Stimulated activated CD4-positive, alpha-beta T cell treated with anti-CD3 and anti-CD28 coated beads, Interleukin-15, amount 100 ng/mL, for 1 hour (primary cell): ENCODE measurements at places on chromosomes 1 and 21.

- DNase-seq = no peak
Observed at GRCh38 chr1:110070282-110070669, 196 bp downstream of the ALX3 start.

- no peak for DNase-seq
Observed at GRCh38 chr1:45892068-45892785, 88.8 kb downstream of the MAST2 start.

- no peak for DNase-seq
Observed at GRCh38 chr1:212529211-212529741, 79.3 kb upstream of the ATF3 start.

GRCh38 chr1:109370712-109371340 lies 26.9 kb downstream of the SORT1 start:
- DNase-seq = no peak

DNA sequence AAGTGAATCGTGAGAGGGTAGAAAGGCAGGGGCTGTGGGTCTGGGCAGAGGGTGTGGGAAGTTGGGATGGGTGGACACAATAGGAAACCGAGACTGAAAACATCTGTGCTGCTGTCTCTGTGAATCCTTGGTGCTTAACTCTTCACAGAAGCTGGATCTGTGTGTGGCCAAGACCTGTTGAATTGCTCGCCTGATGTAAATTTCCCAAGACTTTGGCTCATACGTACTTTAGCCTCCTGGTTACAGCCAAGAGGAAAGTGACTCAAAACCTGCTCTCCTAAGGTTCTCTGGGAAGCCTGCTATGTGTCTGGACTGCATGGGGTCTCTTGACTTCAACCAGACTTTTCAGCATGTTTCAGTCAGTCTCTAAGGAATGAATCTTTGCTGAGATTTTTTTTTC lies 270.3 kb downstream of the RWDD3 start:
- DNase-seq = no peak

DNA sequence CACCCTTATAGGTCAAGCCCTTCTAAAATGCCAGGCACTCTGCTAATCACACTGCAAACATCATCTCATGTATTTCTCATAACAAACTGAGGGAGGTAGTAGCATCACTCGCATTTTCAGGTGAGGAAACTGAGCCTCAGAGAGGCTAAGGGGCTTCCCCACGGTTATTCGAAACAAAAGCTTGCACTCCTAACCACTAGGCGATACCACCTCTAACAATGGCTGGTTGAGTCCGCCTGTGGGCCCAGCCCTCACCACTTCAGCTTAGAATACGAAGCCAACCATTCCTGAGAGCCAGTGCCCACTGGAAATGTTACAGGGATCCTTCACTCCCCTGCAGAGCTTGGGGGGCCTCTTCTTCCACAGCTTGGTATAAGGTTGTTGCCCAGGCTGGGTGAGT lies 65.3 kb upstream of the TENT5C start:
- DNase-seq = no peak

GRCh38 chr1:87523466-87523865 lies 194.8 kb downstream of the LMO4 start:
- no peak for DNase-seq

DNA sequence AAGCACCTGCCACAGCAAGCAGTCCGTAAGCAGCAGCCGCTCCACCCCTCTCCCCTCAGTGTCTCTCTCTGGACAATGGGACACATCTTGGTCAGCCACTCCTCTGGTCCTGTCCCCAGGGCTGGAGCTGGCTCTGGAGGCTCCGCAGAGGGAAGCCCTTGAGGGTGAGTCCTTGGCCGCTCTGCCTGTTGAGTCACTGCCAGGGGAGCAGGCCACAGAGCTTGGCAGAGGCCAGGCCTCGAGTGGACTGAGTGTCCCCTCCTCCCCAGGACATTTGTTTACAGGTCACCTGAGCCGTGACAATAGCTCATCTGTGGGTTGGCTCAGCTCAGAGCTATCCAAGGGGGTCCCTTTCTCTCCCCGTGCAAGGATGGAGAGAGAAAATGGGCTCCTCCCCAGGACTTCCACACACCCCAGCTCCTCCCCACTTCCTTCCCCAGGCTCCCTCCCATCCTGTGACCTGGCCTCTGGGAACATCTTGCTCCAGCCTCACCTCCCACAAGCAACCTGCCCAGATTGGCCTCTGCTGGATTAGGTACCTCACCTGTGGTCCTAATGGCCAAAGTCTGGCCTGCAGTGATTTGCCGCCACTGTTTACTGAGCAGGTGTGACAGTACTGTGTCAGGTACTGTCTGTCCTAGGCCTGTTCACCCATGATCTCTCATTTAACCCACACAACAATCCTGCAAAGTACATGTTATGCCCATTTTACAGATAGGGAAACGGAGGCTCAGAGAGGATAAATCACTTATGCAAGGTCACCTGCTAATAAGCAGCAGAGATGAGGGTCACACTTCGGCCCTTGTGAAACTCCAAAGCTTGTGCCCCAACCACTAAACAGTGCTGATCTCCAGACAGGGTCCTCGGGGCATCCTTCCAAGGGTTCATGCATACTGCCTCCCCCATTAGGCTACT lies 4.8 kb downstream of the FAM131C start:
- DNase-seq = no peak

- no peak for DNase-seq
Observed at GRCh38 chr1:14067036-14067435, 367.0 kb downstream of the PRDM2 start.

DNA sequence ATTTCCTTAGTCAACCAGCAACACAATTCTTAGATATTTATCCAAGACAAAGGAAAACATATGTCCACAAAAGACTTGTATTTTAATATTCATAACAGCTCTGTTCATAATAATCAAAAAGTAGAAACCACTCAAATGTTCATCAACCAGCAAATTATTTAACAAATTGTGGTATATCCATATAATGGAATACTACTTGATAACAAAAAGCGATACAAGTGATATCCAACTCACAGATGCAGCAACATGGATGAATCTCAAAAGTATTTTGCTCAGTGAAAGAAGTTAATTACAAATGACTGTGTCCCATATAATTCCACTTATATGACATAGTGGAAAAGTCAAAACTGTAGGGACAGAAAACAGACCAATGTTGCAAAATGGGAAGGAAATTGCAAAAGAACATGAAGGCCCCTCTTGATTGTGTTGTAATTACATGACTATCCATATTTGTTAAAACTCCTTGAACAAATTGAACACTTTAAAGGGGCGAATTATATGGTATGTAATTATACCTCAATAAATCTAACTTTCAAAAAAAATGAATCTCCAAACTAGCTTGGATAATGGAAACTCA lies 116.9 kb downstream of the EDEM3 start:
- no peak for DNase-seq

DNA sequence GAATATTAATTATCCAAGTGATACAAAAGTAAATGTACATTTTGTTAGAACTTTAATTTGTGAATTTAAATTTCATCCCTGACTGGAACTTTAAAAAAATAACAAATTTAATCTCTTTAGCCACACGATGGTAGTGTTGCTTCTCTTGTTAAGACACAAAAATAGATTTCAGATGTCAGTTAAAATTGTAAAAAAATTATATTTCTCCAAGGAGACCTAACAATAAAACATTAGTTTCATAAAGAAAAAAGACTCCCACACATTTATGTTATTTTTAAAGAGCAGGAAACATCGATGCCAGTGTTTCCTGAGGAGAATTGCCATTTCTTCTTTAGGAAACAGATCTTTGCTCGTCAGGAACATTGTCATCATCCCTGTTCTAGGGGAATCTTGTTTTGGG lies 74.0 kb upstream of the DEPDC1 start:
- DNase-seq = no peak

DNA sequence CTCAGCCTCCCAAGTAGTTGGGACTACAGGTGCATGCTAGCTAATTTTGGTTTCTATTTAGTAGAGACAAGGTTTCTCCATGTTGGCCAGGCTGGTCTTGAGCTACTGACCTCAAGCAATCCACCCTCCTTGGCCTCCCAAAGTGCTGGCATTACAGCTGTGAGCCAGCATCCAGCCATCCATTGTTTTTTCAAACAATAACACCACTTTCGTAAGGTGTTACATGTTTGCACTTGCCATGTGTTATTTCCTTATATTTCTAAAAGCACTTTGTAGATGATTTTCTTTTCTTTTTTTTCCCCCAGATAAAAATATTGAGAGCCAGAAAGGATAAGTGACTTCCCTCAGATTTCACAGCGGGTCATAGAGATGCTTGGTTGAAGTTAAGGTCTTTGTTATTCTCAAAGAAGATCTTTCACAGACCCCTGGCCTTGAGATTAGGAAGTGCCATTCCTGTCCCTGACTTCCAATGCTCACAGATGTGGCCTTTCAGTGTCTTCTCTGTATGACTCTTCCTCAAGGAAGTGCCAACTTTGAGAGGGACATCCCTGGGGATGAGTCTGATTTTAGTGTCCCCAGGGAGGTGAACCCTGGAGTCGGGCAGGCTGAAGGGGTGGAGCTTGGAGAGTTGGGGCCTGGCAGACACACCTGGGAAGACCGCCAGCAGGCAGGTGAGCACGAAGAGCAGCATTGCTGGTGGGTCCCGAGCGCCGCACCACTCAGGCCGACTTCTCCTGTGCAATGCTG lies 6.3 kb downstream of the PIGR start:
- no peak for DNase-seq

DNA sequence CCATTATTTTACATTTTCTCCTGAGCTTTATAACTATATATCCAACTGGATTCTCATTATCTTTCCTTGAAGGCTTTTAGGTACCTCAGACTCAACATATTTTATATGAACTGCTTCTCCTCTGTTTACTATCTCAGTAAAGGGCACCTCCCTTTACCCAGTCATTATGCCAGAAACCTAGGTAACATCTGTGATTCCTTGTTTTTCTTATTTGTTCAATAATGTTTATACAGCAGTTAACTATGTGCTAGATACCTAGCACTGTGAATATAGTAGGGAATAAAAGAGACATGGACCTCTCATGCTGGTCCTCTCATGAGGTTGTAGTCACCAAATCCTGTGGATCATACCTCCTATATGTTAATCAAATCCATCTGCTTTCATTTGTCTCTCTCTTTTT lies 25.6 kb downstream of the PPP1R12B start:
- no peak for DNase-seq

DNA sequence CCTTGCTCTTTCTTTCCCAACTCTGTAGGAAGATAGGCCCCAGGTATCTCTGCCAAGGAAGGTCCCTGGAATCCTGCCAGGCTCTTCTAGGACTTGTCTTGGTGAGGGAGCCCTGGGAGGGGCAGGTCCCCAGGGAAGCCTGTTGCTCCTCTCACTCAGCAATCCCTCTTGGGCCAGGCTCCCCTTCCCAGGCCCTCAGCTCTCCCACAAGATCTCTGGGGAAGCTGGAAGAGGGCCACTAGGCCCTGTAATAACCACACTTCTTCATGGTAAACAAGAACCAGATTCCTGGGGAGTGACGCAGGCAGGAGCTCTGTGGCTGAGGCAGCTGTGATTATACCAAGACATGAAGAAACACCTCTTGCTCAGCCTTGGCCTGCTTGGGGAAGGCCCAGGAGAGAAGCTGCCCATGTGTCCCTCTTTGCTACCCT lies 9.9 kb upstream of the MAPKAPK2 start:
- no peak for DNase-seq

- no peak for DNase-seq
Observed at GRCh38 chr1:74673351-74674111, at the start of gene ERICH3. TSS of gene ERICH3 (minus strand) at chr1:74673792. CDS start at chr1:74673519, 273 bp downstream.

DNA sequence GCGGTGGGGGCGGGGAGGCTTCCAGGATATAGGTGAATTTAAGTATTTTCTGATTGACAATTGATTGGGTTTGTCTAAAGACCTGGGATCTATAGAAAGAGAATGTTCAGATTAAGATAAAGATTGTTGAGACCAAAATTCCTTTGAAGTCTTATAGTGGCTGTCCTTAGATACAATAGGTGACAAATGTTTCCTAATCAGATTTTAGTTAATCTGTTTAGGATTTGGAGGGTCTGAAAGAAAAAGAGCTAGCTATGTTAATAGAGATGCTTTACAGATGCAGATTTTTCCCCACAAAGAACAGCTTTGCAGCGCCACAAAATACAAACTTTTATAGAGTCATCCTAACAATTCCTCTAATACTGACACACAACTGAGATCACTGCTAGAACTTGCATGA lies 14.6 kb upstream of the EPRS1 start:
- DNase-seq = no peak

DNA sequence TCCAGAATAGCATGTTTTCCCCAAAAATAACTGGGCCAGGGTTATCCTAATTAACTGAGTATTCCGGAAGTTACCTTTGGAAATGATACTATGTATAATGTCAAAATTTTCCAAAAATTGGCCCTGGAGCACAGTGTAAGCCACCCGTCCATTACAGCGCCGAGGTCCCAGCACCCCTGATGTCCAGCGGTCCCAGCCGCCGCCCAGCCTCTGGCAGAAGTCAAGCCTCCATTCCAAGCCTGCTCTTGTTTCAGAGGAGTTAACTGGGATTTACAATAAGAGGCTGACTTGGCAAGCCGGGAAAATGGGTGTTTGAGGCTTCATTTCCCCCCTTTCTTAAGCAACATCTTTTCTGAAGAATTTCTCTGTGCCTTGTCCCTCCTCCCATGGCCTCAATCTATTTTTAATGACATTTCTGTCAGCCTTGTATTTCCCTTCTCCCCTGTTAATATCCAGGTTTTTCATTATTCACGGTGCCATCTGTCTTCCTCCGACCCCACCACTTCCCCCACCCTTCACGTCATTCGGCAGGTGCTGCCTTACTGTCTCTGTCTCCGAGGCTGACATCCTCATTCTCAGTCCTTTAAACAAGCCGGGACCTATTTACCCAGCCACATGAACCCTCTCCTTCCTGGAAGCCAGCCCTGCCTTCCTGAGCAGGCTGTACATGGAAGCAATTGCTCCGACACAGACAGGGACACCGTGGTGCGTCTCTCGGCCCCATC lies 490.9 kb downstream of the NPHP4 start:
- DNase-seq = no peak

GRCh38 chr1:37556712-37557196 lies at the start of gene DNALI1:
TSS of gene DNALI1 (plus strand) at chr1:37556940. CDS start at chr1:37556995, 55 bp downstream.
- DNase-seq = no peak

DNA sequence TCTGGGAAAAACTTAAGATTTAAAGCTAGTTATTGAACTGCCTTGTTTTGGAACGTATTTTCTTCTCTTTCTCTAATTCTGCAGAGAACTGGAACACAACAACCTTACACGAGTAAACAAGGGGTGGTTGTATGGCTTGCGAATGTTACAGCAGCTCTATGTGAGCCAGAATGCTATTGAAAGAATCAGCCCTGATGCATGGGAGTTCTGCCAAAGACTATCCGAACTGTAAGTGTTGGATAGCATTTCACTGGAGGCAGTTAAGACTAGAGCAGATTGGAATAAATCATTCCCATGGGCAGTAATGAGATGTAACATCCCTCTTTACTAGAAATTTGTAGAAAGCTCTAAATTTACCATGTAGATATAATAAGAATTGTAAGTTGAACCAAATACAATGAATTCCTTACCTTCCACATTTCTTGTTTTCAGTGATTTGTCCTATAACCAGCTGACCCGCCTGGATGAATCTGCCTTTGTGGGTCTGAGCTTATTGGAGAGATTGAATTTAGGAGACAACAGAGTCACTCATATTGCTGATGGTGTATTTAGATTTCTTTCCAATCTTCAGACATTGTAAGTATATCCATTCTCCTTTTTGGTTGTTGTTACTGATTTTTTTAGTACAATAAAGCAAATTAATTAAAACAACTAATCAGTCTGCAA lies 22.9 kb downstream of the LRIG2 start:
- no peak for DNase-seq

GRCh38 chr1:173039626-173040025 lies 11.1 kb downstream of the TNFSF18 start:
- no peak for DNase-seq
